SK-N-MC (cell line): ENCODE measurements at places on chromosomes 6 and 20.

DNA sequence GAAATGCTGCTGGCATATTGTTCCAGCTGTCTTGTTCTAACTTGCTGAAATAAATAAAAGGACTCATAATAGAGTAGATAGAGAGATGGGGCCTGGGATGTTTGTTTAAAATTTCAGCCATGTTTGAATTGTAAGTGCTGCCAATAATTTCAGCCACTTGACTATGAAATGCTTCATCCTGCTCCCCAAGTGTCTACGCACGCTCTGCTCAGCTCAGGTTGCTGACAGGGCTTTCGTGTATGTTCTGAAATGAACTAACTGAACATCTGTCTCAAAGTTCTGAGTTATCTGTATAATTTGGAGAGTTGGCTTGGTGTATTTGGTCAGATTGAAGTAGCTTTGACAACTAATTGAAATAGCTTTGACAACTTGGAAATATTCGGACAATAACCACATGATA, 387.8 kb downstream of the BMP2 start:
- no peak for DNase-seq

GRCh38 chr6:113018351-113019151, 671.4 kb downstream of the RFPL4B start:
- no peak for DNase-seq

DNA sequence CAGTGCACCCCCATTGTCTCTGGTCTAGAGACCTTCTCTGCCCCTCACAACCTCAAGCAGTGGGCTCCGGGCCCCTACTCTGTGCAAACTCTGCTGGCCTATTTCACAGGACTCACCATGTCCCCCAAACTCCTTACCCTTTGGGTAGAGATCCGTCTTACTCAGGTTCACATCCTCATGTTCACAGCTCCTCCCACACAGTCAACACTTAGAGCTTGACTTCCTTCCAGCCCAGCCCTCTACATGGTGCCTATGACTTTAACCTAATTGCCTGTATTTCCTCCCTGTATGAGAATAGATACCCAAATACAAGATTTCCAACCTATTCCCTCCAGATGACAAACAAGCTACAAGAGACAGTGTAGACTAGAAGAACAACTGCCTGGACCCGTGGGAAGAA, 528.6 kb upstream of the JARID2 start:
- no peak for DNase-seq

- DNase-seq, result no peak
Observed at GRCh38 chr20:9963029-9963428, 71.8 kb upstream of the ANKEF1 start.

GRCh38 chr6:170188571-170189001, 102.3 kb downstream of the DLL1 start:
- no peak for DNase-seq

DNA sequence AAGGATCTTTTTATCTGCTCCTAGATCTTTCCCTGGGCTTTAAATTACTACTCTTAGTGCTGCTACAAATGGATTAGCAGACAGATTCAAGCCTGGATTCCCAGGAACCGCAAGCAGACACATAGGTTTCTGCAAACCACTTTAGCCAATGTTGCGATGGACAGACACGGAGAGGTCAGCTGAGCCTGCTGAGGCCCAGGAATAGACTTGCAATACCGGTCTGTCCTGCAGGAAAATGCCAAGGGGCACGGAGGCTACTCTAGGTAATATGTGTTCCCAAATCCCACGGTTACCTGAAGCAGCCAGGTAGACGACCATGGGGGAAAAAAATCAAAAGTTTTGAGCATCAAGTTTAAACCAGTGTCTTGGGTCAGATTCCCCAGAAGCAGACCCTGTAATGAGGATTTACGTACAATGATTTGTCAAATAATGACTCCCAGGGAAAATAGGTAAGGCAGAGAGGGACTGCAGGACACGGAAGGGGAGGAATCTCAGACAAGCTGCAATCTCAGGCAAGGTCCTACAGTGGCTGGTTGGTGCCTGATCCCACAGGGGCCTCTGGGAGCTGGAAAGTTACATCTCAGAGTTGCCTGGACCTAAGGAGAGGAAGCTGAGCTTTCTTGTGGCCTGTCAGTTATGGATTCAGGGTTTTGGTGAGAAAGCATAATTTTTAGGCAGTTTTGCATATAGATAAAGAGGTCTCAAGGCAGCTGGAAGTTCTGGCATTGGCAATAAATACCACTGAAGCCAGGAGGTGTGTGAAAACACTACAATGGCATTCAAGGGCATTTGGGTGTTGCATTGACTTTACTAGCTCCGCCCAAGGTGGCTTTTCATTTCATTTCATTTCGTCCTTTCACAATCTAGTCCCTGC, 12.5 kb downstream of the OTOR start:
- DNase-seq, result no peak

DNA sequence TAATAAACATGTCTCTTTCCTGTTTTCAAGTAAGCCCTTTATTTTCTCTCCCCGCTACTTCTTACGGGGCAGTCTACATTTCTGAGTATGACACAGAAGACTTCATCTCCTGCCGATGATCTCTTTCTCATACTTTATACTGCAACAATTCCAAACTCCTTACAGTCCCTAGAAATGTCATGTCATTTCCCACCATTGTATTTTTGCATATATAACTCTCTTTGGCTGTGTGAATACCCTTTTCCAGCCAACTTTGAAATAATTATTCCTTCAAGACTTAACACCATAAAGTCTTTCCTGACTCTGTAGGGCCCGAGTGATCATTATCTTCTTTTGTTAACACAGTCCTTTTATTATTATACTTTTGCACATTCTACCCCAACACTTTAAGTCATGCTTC, 72.1 kb downstream of the SHPRH start:
- no peak for DNase-seq

GRCh38 chr20:2805689-2806350, 5.4 kb upstream of the CPXM1 start:
- DNase-seq, result no peak

DNA sequence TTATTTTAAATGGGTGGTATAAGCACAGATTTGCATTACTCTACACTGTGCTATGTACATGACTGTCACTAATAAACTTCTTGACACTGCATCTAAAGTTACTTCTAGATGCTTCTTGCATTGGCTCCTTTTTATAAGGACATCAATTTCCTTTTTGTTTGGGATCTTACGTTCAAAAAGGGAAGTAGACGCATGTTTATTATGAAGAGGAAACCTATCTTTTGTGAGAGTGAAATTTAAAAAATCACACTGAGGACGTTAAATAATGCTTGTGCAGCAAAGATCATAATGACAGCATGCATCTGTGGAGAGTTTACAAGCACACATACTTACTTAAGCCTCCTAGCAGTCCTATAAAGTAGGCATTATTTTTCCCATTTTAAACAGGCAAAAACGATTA, 479.5 kb downstream of the CD83 start:
- no peak for DNase-seq

DNA sequence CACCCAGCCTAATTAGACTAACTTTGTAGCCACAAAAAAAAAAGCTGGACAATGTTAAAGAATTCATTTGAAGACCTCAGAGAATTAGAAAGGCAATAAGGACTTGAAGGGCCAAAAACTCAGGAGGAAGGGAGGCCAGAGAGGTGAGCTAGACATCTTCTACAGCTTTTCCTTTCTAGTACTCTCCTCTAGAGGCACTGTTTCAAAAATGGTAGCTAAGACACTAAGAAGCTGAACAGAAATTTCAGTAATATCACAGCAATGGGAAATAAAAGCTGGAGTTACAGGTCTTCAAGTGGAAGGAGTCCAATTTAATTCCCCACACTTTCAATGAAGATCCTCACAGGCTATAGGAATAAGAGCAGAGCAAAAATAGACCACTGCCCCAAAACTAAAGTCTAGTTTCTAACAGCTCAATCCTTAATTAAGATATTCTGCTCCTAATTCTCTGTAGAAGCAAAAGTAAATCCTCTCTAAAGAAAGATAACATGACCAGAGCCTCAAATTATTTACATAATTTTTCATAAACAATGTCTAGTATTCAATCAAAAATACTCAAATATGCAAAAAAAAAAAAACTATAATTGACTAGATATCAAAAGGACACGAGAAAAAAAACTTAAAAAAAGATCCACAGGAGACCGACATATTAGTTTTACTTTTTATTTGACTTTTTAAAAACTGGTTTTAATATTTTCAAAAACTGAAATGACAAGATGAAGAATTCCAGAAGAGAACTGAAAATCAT, 63.7 kb downstream of the RNGTT start:
- no peak for DNase-seq

GRCh38 chr20:8431538-8432434, 299.7 kb downstream of the PLCB1 start:
- DNase-seq, result no peak

- DNase-seq, result no peak
Observed at GRCh38 chr6:24827970-24828369, 29.3 kb upstream of the ARMH2 start.

GRCh38 chr6:113458368-113459010, 398.7 kb upstream of the MARCKS start:
- DNase-seq, result no peak

DNA sequence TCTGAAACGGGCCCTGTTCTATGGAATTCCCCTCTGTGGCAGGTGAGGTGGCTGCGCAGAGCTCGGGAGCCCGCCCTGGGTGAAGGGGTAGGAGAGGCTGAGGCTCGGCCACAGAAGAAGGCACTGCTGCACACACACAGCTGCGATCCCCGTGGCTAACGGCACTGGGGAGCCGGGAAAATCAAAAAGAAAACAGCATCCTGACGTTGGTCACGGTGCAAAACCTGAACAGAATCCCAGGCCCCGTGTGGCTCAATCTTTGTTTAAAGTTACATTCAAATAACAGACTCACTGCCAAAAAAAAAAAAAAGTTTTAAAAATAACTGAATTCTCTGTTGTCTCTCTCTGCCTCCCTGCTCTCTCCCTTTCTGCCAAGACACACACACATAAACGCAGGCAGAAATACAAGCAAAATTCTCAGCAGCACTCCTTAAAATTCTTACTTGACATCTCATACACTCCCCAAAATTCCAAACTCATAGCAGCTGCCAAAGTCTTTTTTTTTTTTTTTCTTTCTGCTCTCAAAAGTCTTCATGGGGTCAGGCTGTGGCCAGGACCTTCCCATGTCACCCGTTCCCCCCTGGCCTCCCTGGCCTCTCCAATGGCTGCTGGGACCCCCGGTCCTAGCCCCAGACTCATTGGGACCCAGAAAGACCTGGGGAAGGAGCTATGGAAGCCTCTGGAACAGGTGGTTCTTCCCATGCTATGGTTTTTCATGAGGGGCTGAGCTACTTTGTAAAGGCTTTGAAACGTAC, 248.8 kb downstream of the TTLL2 start:
- DNase-seq, result no peak

GRCh38 chr6:107075951-107076381, 39.3 kb downstream of the BEND3 start:
- no peak for DNase-seq

- DNase-seq, result no peak
Observed at GRCh38 chr20:719816-720215, 44.2 kb upstream of the SCRT2 start.
